Stromal cell of bone marrow (primary cell): ENCODE measurements at places on chromosomes 1 and 21.

GRCh38 chr1:243848165-243848857 lies 1.7 kb downstream of the AKT3 start:
- DNase-seq: no peak

GRCh38 chr1:47323599-47324031 lies 9.7 kb upstream of the STIL start:
- DNase-seq: no peak

GRCh38 chr1:147837129-147837963 lies 65.2 kb upstream of the GJA8 start:
- no peak for DNase-seq

DNA sequence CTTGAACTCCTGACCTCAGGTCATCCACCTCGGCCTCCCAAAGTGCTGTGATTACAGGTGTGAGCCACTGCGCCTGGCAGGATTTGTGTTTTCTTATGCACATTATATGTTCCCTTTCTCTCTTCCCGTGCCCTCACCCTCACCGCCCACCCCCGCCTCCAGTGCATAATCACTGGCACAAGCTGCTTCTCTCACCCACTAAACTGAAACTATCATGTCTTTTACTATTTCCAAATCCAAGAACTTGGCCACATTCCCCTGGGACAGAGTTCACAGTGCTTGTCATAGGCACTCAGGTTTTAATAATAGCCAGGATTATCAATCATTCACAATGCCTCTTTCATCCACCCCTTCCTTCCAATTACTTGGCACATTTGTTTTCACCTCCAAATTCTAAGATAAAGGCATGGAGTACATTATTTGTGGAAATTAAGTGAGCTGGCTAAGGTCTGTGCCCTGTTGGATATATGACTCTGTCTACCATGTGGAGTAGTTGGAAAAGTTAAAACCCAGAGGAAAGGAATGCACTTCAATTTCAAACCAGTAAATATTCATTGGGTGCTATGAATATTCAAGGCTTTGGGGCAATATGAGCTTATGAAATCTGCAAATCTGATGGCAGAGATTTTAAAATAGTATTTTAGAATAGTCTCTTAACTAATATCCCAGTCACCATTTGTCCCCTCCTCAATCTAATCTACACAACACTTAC lies 17.6 kb upstream of the MAPKAPK2 start:
- DNase-seq: no peak

DNA sequence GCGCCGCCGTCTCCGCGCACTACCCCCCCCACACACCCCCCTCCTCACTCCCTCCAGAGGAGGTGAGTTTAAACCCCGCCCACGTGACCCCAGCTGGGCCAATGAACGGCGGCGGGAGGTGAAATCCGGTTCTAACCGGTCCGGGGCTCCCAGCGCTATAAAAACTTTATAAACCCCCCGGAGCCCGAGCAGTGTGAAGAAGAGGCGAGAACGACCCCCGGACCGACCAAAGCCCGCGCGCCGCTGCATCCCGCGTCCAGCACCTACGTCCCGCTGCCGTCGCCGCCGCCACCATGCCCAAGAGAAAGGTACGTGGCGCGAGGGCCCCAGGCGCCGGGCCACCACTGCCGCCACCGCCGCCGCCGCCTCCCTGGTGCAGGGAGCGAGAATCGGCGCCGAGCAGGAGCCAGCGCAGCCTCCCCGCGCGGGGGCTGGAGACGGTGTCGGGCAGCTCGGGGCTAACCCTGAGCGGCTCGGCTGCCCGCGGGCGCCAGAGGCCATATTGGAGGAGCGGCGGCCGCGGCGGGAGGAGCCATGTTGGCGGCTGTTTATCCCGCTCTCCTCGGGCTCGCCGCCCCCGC lies at the start of gene HMGN2:
Gene HMGN2, plus strand, starts transcription at position 121 of the 581 bp plus-strand sequence. Its CDS starts 173 bp downstream, at position 294.
- DNase-seq: peak; percentile 82
